ENCODE measurements at places on chromosomes 7 and 10.

DNA sequence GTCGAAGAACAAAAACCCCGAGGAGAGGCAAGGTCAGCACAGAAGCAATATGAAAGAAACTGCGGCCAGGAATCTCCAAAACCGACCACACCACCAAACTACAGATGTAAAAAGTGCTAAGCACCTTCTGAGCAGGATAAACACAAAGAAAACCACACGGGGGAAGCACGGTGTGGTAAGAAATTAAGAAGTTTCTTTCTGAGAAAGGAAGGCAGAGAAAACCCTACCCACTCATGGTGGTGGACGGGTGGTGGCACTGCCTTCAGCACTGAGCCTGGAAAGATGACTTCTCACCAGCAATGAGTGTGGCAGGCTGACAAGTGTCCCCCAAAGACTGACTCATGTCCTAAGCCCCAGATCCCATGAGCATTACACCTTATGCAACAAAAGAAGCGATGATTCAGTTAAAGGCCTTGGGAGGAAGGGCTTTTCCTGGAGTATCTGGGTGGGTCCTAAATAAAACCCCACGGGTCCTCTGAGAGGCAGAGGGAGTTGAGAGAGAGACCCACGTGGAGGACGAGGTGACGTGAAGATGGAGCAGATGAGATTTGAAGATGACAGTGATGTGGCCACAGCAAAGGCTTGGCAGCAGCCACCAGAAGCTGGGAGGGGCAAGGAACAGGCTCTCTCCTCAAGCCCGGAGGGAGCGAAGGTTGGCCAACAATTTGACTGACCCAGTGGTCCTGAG is 124.9 kb downstream of the DLG5 start:
- peak; percentile 42 for DNase-seq

- no peak for DNase-seq
These were observed 251.5 kb downstream of the WDR11 start for GRCh38 chr10:121102706-121103105.

- no peak for DNase-seq
These were observed 91.9 kb upstream of the MBL2 start for GRCh38 chr10:52864201-52865106.

DNA sequence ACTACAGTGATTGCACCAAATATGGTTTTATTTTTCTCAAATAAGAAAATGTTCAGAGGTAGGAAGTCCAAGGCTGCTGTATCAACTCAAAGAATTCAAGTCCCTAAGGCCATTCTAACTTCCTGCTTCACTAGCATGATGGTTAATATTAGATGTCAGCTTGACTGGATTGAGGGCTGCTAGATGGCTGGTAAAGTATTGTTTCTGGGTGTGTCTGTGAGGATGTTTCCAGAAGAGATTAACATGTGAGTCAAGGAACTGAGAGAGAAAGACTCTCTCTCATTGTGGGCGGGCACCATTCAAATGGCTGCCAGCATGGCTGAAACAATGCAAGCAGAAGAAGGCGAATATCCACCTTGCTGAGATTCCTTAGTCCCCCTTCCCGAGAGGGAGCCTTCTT is 77.4 kb upstream of the NRBF2 start:
- DNase-seq = no peak

DNA sequence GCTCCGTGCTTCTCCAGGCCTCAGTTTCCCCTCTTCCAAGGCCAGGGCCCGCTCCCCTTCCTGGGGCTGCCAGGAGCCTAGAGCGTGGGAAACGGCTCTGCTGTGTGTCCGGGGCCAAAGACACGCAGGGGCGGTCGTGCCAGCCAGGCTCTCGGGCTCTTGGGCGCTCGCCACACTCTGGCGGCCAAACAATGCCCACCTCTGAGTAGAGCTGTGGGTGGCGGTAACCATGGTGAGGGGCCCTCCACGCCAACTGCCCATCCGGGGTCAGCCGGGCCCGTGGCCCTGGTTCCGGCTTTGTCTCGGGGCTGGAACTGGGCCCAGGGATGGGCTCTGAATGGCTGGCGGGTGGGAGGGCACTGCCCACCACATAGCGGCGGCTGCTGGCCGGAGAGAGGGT is 16.0 kb downstream of the GRIFIN start:
- no peak for DNase-seq

DNA sequence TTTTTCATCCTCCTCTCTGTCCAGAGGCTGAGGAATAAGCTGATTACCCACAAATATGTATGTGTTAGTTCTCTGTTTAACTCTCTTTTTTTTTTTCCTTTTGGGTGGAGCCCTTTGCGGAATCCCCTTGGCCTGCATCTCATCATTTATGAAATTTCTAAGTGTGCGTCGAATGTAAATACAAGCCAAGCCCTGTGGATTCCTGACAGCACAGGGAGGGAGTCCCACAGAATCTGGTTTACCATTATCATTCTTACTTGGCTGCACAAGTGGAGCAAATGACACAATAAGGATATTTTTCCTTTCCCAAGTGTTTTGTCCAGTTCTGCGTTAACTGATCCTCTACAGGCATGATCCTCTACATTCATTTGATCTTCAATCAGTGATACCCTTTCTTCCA is 11.4 kb downstream of the STK31 start:
- DNase-seq = no peak

GRCh38 chr10:75957314-75958120 is 526.1 kb downstream of the LRMDA start:
- DNase-seq = no peak

DNA sequence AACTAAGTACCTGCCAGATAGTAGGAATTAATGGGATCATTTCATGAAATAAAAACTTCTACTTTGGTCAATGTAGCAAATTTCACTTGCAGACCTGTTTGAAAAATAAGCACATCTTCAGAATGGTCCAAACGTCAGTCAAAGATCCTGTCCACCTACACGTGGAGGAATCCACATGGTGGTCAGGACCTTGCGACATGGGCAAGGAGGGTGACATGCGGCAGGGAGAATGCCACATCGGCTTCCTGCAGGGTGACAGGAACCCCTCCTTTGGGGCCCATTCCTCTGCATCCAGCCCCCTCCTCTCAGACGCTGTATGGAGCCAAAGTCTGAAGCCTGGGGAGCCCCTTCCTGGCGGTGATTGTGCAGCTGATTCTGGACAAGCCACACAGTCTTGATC is 95.5 kb upstream of the MGMT start:
- no peak for DNase-seq

GRCh38 chr7:51265066-51265907 is 51.3 kb downstream of the COBL start:
- no peak for DNase-seq

DNA sequence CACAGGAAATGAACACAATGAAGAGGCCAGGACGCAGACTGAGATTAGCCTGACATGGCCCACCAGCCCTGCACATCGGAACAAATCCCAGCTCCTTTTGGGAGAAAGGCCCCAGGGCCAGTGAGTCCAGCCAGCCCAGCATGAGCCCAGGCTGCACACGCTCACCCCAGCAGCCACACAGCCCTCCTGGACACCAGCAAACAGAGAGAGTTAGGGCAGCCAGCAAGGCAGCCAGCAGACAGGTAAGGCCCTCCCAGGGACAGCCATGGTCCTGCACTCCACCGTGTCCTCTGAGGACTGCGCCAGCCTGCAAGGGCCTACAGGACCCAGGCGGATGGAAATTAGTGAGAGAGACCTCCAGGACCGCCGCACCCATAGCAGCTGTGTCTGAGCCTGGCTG is 8.1 kb upstream of the GRID1 start:
- no peak for DNase-seq

GRCh38 chr7:159139639-159140038 is 5.0 kb downstream of the VIPR2 start:
- DNase-seq = no peak

- DNase-seq = no peak
These were observed 229.5 kb downstream of the PTEN start for GRCh38 chr10:88092973-88093372.

GRCh38 chr10:98664329-98665042 is 217.8 kb upstream of the HPS1 start:
- DNase-seq = no peak

DNA sequence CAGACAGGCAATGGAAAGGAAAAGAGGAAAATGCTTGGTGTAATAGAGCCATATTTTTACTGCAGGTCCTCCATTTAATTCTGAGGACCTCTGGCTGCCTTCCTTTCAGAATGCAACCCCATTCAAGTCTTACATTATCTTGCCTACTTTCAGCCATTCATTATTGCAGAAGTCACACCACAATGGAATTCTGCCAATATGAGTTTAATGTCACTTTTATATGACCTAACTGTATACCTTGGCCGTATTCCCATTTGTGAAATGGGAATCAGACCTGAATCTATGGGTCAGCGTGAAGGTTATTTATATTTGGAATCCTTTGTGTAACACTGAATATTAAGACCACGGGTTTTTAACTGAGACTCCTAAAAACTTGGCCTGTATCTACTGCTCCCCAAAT is 241.7 kb upstream of the AOAH start:
- DNase-seq = no peak

GRCh38 chr7:18241543-18242231 is 214.0 kb upstream of the PRPS1L1 start:
- DNase-seq = no peak

GRCh38 chr10:124022066-124022465 is 71.3 kb downstream of the CHST15 start:
- DNase-seq = no peak

GRCh38 chr7:100888988-100889750 is at the start of gene UFSP1:
Gene UFSP1 (minus strand): TSS chr7:100889715. CDS start chr7:100889271, 444 bp downstream.
- no peak for DNase-seq

GRCh38 chr7:78970440-78970916 is 483.0 kb downstream of the MAGI2 start:
- no peak for DNase-seq

GRCh38 chr7:81674431-81674830 is 95.4 kb downstream of the HGF start:
- no peak for DNase-seq

DNA sequence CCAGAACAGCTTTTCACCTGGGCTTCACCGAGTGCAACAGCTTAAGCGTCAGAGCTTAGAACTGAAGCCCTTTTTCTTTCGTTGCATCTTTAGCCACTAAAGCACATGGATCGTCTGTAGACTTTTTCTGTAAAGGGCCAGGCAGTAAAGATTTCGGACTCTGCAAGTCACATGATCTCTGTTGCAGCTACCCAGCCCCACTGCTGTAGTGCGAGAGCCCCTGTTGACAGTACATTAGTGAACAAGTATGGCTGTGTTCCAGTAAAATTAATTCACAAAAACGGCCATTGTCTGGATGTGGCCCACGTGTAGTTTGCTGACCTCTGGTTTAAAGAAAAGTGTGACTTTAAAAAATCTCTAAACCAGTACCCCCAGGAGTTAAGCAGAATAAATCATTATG is 39.4 kb downstream of the FBH1 start:
- no peak for DNase-seq

DNA sequence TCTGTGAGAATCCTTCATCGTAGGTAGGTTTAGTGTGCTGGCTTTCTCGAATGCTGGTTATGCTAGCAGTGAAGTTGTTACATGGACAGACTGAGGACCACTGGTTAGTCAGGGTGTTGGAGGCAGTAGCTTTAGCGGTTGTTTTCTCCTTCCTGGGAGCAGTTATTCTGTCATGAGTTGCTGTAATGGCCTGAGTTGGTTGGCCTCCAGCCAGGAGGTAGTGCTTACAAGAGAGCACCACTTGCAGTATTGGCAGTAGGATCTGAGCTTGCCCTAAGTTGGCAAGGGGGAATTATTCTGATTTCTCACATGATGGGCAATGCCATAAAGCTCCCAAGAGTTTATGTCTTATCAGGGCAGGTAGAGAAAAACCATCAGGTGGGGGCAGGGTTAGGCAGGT is 58.0 kb downstream of the IPMK start:
- no peak for DNase-seq

GRCh38 chr10:69421611-69422308 is 5.0 kb upstream of the TACR2 start:
- no peak for DNase-seq

DNA sequence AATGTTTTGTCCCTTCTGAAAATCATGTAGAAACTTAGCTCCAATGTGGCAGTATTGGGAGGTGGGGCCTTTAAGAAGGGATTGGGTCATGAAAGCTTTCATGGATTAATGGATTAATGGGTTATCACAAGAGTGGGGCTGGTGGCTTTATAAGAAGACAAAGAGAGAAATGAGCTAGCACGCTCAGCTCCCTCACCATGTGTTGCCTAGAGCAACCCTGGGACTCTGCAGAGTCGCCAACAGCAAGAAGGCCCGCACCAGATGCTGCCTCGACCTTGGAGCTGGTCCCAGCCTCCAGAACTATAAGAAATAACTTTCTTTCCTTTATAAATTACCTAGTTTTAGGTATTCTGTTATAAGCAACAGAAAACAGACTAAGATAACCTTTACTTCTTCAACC is 74.9 kb upstream of the HECW1 start:
- DNase-seq = no peak

DNA sequence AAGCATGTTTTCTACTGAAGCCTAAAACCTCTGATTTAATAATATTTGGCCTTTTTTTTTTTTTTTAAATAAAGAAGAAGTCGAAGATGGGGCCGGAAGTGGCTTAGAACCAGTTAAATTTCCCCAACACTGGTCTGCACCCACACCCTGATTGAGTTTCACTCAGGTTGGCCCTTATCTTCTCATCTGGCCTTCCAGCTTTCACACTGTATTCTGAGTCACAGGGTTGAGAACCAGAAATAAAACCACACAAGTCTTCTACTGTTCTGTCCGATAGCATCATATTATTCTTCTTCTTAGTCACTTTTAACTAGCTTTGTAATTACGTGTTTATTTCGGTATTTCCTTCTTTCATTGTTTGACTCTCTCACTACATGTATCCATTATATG is 9.9 kb downstream of the ZNF365 start:
- peak; percentile 68 for DNase-seq

DNA sequence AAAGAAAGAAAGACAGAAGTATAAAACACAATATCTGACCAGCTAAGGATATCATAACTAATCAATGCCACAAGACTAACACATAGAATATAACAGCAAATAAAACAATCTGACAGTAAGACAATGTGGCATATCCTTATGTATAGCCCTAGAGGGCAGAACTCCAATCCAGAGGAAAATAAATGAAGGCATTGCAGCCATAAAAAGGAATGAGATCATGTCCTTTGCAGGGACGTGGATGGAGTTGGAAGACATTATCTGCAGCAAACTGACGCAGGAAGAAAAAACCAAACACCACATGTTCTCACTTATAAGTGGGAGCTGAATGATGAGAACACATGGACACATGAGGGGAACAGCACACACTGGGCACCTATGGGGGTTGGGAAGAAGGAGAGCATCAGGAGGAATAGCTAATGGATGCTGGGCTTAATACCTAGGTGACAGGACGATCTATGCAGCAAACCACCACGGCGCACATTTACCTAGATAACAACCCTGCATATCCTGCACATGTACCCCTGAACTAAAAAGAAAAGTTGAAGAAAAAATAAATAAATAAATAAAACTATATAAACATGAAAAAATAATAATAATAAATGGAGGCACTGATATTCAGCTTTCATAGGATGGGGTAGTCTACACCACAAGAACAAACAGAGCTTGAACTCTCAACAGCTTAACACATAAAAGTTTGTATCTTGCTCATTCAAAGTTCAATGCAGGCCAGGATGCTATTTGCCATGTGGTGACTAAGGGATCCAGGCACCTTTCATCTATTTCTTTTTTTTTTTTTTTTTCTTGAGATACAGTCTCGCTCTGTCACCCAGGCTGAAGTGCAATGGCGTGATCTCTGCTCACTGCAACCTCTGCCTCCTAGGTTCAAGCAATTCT is 66.1 kb upstream of the KAT6B start:
- no peak for DNase-seq

- DNase-seq = no peak
These were observed 91.6 kb downstream of the COBL start for GRCh38 chr7:51224811-51225595.

GRCh38 chr7:140390034-140390433 is 8.3 kb downstream of the SLC37A3 start:
- DNase-seq = no peak
